ENCODE measurements at places on chromosomes 5 and 9.
A peak's percentile ranks its signal among the peaks of the same experiment; 100 is the strongest.

- DNase-seq = no peak
Observed at GRCh38 chr9:80091526-80091925, 519.8 kb downstream of the TLE4 start.

- DNase-seq = no peak
Observed at GRCh38 chr9:133273819-133274218, 1.2 kb downstream of the ABO start.

- DNase-seq = no peak
Observed at GRCh38 chr5:159909126-159909525, 7.2 kb upstream of the ADRA1B start.

- no peak for DNase-seq
Observed at GRCh38 chr9:91913986-91914385, 36.0 kb downstream of the ROR2 start.

DNA sequence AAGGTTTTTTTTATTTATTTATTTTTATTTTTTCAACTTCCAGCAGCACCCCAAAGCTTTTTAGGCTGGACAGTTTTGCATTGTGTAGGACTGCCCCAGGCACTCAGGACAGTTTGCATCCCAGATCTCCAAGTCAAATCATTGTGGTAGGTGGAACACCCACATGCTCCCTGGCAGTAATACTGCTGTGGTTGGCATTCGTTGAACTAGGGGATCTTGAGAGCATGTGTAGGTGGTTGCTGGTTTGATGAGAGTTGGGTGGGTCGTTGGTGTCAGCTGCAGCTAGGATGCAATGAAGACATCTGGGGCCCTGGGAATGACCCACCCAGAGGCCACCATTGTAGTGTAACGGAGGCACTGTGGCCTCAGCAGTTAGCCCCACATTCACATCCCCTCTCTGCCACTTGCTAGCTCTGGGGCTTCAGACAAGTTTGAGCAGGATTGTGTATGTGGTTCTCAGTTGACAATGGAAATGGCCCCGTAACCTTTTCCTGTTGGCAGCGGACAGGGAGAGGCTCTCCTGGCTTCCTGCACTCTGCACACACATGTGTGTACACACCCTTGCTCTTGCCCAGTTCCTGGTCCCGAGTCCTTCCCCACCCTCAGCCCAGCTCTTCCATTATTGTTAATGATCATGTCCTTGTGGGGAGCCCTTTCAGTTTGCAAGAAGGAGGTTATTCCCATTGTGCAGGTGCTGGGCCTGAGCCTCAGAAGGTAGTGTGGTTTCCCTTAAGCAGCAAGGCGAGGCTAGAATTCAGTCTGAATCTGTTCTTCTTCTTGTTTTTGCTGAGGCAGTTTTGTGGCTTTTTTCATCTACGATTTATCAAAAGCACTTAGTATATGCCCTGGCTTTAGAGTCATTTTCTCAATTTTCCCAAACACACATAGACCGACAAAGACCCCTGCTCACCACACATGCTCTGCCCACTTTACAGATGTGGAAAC is 46.5 kb downstream of the PPARGC1B start:
- DNase-seq = no peak

GRCh38 chr5:159616952-159617351 is 286.7 kb upstream of the IL12B start:
- DNase-seq = no peak

- DNase-seq = no peak
Observed at GRCh38 chr5:133246376-133247150, 194.8 kb downstream of the HSPA4 start.

- no peak for DNase-seq
Observed at GRCh38 chr5:177372034-177372896, 12.0 kb upstream of the SLC34A1 start.

DNA sequence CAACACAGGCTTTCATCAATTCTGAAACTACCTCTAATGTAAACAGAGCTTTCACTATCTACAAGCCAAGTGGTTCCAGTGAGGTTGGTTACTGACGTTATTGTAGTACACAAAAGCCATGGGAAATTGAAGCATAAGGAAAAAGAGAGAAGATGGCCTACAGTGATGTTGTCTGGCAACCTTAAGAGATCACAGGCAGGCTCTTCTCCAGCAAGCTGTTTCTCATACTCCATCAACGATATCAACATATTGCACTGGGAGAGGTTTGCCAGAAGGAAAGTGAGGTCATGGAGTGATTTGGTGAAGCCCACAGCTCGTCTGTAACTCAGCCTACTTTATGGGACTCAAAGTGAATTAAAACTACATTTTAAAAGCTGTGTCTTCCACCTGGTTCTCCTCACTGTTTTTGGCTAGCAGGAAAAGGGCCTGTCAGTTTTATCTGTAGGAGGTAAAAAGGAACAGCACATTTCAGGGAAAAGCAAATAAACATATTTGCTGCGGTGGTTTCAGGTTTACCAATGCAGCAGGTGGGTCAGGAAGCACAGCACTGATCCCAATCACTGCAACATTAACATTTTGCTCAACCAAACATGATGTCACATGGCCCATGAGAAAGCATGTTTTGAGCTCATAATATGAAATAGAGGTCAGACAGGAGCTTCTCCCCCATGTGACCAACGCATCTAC is 72.9 kb downstream of the ARSB start:
- DNase-seq = no peak

DNA sequence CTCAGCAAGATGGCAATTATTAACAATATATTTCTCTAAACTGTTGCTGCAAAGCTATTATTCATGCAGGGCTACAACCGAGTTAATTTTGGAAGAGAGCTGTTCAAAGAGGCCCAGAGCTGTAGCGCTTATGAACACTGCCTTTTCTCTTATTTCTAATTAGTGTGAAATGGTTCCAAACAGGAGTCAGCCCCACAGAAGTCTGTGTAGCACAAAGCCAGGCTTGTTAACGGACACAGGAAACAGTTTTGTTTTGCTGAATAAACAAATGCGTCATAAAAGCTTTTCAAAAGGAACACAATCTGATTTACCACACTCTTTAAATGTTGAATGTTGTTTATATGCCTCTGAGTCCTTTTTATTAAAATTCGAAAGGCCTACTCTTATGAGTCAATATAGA is 396.5 kb downstream of the ANXA1 start:
- DNase-seq = no peak

DNA sequence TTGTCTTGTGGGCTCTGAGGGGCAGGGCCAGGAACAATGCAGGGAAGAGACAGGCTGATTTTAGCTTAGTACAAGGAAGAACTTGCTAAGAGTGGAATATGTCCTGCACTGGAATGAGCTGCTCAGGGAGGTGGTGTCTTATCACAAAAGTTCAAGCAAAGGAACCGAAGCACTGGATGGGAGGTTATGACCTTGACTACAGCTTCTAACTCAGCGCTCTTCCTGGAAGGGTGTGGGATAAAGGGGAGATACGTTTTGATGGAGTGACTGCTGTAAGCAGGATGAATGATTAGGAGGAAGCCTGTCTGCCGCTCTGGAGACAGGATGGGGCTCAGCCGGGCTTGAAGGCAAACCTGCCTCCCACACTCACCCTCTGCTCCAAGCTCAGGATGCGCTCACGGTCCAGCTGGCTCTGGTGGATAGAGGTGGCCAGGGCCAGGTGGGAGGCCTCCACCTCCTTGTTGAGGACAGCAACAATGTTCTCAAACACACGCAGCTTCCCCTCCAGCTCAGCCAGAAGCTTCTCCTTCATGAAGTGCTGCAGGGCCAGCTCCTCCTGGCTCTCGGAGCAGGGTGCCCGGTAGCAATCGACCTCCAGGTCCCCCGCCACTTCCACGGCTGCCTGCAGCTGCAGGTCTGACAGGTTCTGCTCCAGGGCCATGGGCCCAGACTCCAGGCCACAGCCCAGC is 13.5 kb downstream of the TRAF1 start:
- DNase-seq = peak; percentile 29

GRCh38 chr5:68435611-68436010 is 220.1 kb downstream of the PIK3R1 start:
- no peak for DNase-seq

DNA sequence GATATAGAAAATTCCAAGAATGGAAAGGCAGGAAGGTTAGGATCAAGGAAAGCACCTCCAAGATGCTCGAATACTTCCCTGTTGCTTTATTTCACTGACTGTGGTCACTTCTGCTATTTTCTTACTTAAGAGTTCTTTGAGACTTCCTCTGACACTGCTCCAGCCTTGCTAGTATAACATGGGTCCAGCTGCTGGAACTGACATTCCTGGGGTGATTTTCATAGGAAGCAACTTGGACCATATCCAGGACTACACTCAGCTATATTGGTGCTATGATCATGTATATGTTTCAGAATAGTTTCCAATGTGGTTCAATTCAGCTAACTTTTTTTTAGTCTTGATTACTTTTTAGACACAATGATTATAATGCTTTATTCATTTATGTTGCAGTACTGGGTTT is 81.6 kb upstream of the CKMT2 start:
- DNase-seq = no peak

GRCh38 chr5:150593996-150594395 is 46.5 kb upstream of the SYNPO start:
- no peak for DNase-seq

DNA sequence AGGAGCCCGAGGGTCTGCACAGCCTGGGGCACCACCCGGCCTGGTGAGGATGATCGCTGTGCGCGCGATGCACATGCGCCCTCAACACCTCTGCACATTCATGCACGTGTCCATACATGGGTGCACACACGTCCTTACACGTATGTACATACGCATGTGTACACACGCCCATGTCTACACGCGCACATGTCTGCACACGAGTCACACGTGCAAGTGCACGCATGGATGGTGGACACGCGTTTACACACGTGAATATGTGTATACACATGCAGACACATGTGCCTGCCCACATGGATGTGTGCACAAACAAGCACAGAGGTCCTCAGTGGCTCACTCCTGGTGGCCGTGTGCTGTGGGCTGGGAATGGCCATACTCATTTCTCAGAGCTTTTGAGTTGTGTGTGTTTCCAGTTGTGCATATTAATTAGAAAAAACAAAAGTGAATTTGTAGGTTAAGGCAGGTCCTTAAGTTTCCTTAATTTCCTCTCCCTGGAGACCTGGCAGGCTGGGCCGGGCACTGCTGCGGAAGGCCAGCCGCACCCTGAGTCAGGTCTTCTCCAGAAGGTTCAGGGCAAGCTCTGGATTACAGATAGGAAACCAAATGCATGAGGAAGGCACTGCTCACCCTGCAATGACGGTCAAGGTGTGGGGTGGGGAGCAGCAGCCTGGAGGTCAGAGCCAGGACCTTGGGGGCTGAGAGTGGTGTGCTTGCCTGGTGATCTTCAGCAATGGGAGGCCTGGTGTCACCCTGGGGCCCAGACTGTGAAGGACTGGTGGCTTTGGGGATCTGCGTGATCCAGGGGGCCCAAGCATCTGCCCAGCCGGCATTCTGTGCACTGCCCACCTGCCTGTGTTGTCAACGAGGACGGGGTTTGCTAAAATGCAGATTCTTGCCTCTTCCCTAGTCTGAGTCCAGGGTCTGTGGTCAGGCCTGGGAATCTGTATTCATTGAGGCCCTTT is 1.3 kb upstream of the RNU6ATAC start:
- DNase-seq = peak; percentile 33

DNA sequence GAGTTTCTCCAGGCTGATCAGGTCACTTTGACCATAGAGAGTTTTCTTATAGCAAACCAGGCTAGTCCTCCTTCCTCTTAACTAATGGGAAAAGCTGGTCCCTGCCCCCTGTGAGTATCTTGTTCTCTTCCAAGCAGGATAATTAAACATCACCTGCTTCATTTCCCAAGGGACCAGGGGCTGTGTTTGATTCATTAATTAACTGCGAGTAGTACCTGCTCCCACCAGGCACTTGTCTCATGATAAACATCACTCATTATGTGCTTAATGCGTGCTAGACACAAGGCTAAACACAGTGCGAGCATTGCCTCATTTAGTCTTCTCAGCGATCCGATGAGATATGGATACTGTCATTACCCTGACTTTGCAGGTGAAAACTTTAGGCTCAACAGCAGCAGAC is 1.7 kb upstream of the FAM163B start:
- DNase-seq = no peak

GRCh38 chr5:66713998-66714397 is 117.8 kb downstream of the MAST4 start:
- DNase-seq = no peak

DNA sequence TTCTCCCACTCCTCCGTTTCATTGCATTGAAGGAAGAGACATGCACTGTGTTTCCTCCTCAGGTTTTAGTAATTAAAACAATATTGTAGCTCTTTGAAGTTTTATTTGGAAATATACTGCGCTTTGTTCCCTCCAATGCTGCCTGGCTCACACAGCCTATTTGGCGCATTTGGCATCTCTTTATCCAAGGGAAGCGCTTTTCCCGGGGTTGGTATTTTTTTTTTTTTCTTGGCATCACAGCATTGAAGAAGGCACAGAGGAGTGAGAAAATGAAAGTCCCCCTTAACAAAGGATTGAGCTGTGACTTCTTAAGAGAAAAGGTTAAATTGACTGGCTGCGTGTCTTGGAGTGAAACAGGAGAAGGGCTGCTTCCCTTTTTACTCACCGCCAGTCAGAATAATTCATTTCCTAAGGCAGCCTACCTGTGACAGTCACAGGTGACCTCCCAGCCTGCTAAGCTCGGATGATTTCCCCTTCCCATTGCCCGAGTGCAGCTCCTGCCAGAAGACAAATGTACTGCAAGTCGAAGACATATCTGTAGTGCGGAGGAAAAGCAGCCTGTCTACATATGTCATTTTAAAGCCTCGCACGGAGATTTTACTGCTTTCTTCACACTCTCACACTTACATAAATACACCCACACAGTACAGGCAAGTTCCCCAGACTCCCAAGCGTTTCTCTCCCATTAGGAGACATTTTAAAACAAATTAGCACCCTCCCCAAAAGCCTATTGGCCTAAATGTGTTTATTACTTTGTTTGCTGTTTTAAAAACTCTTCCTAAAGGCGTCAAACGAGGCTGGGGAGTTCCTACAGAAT is 665.5 kb upstream of the ZNF608 start:
- no peak for DNase-seq

DNA sequence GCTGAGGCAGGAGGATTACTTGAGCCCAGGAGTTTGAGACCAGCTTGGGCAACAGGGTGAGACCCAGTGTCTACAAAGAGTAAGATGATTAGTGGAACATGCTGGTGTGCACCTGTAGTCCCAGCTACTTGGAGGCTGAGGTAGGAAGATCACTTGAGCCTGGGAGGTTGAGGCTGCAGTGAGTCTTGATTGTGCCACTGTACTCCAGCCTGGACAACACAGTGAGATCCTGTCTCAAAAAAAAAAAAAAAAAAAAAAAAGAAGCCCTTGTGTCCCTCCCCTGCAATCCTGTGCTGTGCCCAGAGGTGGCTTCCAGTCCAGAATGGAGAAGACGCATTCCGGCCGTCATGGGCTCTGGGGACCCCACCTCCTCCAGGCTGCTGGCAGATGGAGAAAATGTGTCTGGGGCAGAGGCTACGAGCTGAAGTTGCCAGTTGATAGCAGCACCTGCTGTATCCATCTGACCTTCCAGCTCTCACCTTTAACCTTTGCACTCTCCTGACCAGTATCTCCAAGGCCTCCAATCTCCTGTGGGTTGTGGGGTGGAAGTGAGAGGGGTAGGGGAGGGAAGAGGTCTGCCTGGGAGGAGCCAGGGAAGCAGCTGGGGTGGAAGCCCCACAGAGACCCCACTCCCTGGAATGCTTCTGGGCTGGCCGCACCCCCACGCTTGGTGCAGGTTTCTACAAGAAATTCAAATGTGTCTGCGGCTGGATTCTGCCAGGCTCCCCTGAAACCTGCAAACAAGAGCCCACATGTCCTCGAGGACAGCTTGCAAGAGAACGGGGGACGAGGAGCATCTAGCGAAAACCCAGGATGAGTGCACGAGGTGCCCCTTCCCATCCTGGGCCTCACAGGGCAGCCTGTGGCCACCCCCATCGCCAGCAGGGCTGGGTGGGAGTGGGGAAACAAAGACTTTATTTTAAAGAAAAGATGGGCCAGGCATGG is 148.3 kb upstream of the IER5L start:
- DNase-seq = no peak

- no peak for DNase-seq
Observed at GRCh38 chr9:89478821-89479668, 18.9 kb downstream of the SEMA4D start.

Measured in activated CD4-positive, alpha-beta T cell treated with anti-CD3 and anti-CD28 coated beads for 1 hour (primary cell).